ENCODE measurements at places on chromosomes 11 and 22. TPM values are rescaled to one million over a fixed set of nuclear protein-coding genes. Genes with fewer than 3 reads are reported as not detected.

Gene NPTXR
- total RNA-seq: 30.8 TPM

GRCh38 chr11:129855086-129855485 is 39.4 kb downstream of the TMEM45B start:
- DNase-seq: no peak

GRCh38 chr22:49270595-49271368 is 556.9 kb downstream of the BRD1 start:
- DNase-seq: no peak

- no peak for DNase-seq
Observed at GRCh38 chr11:131767421-131767820, 397.0 kb downstream of the NTM start.

DNA sequence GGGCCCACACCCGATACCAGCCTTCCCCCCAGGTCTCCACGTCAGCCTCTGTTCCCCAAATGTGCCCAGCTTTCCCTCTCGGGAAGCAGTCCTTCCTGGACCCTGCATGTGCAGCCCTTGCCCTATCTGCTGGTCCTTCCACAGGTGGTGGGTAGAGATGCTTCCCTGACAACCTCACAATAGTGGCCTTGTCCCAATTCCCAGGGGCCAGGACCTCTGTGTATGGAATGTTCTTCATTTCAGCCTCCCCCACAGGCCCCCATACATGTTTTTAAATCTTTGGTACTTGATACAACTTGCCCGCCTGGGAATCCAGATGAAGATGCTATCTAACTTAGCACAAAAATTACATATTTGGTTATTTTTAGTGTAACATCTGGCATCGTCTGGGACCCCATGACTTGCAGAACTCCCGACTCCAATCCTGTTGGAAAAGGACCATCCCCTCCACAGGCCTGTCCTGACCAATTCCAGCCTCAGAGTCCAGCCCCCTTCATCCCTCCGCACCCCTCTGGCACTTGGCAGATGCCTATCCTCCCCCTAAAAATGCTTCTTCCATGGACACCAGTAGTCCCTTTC is 39.5 kb downstream of the ANO1 start:
- DNase-seq: no peak

DNA sequence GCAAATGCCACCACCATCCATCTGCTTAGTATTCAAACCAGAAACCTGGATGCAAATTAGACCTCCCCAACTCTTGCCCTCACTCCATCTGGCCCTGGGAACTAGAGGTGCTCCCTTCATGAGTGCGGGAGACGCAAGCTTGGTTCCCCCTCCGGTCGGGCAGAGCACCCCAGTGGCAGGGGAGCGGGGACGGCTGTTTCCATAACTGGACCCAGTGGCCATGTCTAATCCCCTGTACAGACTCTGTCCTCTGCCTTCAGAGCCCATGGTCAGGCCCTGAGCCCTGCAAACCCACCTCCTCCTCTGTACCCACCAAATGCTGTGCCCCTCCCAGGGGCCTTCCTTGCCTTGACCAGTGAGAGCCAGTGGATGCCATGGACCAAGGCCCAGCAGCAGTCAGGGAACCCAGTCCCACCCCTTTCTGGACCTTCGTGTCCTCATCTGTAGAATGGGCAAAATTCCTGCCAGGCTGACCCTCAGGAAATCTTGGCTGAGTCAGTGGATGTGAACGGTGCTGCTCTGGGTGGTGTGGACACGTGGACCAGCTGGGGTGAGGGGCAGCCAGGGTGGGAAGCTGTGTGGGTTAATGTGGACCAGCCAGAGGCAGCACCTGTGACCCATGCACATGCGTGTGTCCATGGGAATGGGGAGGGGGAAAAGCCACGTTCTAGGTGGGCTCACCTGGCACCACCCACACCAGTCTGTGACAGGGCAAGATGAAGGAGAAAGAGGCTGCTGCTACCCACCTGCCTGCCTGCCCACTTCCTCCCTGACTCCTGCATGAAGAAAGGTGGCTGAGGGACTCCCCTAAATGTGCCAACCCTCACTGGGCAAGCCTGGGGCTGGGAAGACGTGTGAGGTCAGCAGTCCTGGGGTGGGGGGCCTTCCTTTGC is 72.8 kb downstream of the LRRC32 start:
- DNase-seq: no peak

Data from left cardiac atrium (tissue), 4 donors.